ENCODE measurements at places on chromosomes 13 and 19.

DNA sequence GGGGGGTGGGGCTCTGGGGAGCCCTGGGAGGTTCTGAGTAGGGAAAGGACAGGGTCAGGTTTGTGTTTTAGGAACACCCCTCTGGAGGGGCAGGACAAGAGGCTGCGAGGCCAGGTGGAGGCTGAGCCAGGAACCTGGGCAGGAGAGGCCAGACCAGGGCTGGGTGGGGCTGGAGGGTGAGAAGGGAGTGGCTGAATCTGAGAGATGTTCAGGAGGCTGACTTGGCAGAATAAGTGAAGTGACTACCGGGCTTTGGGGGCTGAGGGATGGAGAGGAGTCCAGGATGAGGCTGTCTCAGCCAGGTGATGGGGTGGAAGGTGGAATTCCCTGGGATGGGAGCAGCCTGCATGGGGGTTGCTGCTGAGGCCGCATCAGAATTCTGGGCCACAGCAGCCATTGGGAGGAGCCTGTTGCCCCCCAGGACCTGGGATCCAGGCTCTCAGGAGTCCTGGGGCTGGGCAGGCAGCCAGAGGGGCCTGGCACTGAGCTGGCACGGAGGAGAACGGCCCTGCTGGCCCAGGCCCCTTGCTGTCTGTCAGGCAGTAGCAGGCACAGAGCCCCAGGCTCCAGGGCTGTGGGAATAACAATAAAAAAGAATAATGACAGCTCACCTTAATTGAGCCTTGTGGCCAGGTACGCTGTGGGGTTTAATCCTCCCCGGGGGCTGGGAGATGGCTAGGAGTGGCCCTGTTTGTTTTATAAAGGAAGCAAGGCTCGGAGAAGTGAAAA lies 3.3 kb downstream of the PPP5C start:
- DNase-seq, result no peak

- DNase-seq, result no peak
Observed at GRCh38 chr13:33519561-33520467, 234.3 kb upstream of the STARD13 start.

- DNase-seq, result no peak
Observed at GRCh38 chr13:31545616-31546015, 193.7 kb upstream of the RXFP2 start.

DNA sequence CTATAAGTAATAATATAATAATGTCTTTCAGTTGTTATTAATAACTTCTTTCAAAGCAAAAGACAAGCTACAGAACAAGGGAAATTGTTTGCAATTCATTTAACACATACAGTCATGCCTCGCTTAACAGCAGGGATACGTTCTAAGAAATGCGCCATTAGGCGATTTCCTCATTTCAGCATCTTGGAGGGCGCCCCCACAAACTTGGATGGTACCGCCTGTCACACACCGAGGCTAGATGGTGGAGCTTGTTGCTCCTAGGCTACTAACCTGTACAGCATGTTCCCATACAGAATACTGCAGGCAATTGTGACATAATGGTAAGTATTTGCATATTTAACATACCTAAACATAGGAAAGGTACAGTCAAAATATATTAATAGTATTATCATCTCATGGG lies 8.2 kb upstream of the ANKRD10 start:
- no peak for DNase-seq

DNA sequence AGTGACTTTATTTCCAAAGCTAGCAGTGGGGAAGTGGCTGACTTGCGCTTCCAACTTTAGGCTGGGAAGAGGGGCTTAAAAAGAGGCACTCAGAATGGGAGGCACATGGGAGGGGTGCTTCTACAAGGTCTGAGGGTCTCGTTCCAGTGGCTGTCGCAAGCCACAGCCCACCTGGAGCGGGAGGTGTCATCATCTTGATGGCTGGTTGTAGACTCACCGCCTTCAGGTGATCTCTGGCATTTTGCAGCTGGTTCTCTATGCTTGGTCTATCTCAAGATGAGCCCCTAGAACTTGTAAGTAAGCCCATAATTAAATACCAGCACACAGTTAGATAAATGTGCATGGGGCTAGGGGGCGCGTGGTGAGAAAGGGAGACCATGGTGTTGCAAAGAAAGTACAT lies 9.2 kb downstream of the TEX29 start:
- DNase-seq, result no peak

GRCh38 chr19:45418802-45419201 lies 4.9 kb downstream of the ERCC1 start:
- no peak for DNase-seq

DNA sequence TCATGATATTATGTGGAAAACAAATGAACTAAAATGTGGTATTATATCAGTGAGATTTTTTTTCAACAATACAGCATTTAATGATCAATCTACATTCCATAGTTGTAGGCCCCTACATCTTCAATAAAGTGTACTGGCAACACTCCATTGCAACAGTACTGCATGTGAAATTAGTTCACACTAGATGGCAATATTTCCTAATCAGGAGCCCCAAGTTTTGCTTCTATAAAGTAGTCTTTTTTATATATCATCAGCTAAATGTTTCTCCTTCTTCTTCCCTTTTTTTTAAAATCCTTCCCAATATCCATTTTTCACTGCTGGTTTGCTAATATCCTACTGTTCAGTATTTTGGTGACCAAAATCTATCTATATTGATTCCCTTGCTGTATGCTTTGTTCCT lies 528.3 kb upstream of the ATXN8OS start:
- no peak for DNase-seq

DNA sequence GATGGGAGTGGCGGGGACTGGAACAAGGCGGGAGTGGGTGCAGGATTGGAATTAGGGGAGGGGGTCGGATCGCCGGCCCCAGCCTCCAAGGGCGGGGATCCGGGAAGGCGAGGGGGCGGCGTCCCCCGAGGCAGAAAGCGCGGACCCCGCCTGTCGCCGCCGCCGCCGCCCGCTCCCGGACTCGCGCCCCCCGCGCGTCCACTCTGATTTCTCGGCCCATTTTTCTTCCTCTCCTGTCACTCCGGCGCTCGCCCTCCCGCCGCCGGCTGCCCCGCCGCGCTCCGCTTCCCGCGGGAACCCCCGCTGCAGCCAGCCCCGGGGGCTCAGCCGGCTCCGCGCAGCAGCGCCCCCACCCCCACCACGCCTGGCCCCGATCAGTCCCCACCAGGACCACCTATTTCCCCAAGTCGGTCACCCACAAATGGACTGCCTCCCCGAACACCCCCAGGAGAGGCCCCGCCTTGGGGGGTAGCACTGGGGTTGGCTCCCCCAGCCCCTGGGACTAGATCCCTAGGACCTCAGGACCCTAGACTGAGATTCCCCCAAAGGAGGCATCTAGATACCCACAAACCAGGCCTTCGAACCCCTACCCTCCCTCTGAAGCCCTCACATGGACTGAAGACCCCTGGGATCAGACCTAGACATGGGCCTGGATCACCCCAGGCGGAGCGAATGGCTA lies 12.6 kb upstream of the ERFL start:
- no peak for DNase-seq

DNA sequence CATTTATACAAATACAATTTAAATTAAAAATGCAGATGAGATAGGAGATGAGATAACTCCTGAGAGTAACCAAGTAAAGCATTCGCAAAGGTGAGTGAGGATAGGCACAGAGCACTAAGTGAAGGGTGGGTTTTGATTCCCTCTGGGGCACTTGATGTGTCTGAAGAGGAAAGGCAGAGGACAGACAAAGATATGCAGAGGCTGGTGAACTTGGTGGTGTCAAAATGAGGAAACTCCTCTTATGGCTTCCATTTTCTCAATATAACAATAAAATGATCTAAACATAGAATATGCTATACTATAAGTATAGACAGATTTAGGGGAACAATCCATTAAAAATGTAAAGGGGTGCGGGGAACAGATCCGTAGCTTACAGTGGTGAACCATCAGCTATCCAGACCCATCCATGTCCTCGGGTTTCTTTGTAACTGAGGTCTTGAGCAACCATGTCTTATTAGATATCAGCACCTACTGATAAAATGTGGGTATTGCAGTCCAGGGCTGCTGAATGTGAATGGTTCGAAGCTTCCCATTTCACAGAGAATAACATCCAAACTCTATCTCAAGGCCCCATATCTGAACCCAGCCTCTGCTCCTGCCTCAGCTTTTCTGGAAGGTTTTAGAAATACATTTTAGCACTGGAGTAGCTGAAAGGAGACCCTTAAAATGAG lies 73.9 kb upstream of the SLC10A2 start:
- DNase-seq, result no peak

- DNase-seq, result no peak
Observed at GRCh38 chr13:75637181-75637750, 1.1 kb downstream of the LMO7 start.

GRCh38 chr13:38826182-38826813 lies 139.4 kb downstream of the FREM2 start:
- DNase-seq, result no peak

DNA sequence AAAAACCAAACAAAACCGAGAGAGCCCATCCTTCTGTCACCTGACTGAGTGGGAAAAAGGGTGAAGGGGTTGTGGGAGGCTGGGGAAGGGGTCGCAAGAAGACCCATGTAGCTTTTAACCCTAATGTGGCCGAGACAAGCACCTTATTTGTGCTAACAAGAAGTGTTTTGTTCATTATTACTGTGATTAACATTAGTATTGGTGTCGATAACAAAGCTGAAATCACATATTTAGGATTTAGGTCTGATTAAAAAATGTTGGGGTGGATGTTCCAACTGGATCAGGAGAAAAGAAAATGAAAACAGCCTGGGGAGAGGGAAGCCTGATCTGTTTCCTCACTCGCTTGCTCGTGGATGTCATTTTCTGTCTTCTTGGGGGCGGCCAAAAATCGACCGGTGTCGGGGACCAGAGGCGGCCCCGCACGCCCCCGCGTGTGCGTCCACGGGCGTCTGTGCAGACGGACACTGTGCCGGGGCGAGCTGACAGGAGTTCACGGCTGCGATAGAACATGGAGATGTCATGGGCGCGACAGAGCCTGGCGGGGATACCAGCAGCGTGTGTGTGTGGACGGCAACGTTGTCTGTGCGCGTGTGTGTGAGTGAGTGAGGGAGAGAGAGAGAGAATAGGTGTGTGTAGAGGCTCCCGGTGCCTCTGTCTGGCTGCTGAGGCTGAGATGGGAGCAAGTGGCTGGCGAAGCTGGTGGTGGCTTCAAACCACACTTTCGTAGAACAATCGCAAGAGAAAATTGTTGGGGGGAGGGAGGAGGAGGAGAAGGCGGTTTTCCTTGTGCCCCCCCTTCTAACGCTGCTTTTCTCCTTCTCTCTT lies 29.1 kb downstream of the NFIX start:
- DNase-seq, result no peak
